ENCODE measurements at places on chromosomes 5 and 9. TPM values are rescaled to one million over a fixed set of nuclear protein-coding genes. Genes with fewer than 3 reads are reported as not detected.

- DNase-seq, result no peak
- H3K27ac ChIP-seq, result no peak overlapping the region
- H3K36me3 ChIP-seq, result no peaks in the 10 kb centered on the region
Measured at GRCh38 chr5:20469792-20470191, 481.8 kb upstream of the CDH18 start.

DNA sequence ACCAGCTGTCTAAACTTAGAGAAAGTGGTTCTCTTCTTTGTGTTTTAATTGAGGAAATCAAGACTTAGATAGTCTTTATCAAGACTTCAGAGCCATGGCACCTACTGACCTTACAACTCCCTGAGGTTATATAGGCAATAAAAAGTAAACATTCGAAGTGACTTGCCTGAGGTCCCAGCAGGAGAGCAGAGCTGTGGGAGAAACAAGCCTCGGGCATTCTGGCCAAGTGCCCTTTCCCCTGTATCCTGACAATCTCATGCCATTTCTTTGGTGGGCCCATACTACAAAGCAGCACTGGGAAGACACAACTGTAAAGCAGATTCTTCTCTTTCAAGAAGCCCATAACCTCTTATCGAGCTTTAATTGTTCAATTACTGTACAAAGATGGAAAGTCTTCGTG is 23.1 kb downstream of the FREM1 start:
- peaks cover 24% of the 10 kb centered on the region for H3K4me1 ChIP-seq
- no peak overlapping the region for H3K27ac ChIP-seq
- DNase-seq, result no peak
- no peaks in the 10 kb centered on the region for H3K36me3 ChIP-seq
- no peak overlapping the region for H3K4me3 ChIP-seq

- H3K4me3 ChIP-seq, result no peak overlapping the region
- no peak for DNase-seq
- H3K36me3 ChIP-seq, result no peaks in the 10 kb centered on the region
- no peaks in the 10 kb centered on the region for H3K27me3 ChIP-seq
- peaks cover 10% of the 10 kb centered on the region for H3K4me1 ChIP-seq
Measured at GRCh38 chr9:127059765-127060361, 62.6 kb downstream of the ANGPTL2 start.

DNA sequence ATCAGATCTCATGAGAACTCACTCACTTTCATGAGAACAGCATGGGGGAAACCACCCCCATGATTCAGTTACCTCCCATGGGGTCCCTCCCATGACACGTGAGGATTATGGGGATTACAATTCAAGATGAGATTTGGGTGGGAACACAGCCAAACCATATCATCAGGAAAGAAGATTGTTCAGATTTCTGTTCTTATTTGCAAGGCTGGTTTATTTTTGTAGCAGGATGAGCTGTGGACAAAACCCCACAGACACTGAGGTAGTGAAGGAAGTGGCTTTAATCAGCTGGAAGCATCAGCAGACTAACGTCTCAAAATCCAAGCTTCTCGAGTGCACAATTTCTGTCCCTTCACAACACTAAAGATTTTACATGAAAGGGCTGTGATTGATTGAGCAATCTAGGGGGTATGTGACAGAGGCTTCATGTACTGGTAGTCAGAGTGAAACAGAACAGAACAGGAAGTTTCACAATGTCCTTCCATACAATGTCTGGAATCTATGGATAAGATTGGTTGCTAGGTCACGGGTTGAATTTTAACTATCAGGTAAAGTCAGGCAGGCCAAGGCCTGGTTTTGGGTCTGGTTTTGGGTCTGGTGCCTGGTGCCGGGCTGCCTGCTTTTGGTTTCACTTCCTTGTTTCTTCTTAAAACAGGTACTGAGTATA is 91.3 kb upstream of the ZNF366 start:
- DNase-seq, result no peak
- H3K27ac ChIP-seq, result no peak overlapping the region
- peaks cover 13% of the 10 kb centered on the region for H3K4me1 ChIP-seq

Gene SH3RF2
- total RNA-seq, result 1.6 TPM

Gene MACIR
- 13.1 TPM for total RNA-seq

Gene PCDHB3
- total RNA-seq, result 6.4 TPM

Gene NR5A1
- 0.39 TPM for total RNA-seq

Gene LECT2
- not detected for total RNA-seq

Measured in WTC11 (cell line).